Activated naive CD8-positive, alpha-beta T cell treated with anti-CD3 and anti-CD28 coated beads for 36 hours (primary cell): ENCODE measurements at places on chromosomes 7 and 10. TPM values are rescaled to one million over a fixed set of nuclear protein-coding genes. Genes with fewer than 3 reads are reported as not detected.

The VWDE gene
- 0.98 TPM for total RNA-seq

The EPDR1 gene
- total RNA-seq, result 2.6 TPM

DNA sequence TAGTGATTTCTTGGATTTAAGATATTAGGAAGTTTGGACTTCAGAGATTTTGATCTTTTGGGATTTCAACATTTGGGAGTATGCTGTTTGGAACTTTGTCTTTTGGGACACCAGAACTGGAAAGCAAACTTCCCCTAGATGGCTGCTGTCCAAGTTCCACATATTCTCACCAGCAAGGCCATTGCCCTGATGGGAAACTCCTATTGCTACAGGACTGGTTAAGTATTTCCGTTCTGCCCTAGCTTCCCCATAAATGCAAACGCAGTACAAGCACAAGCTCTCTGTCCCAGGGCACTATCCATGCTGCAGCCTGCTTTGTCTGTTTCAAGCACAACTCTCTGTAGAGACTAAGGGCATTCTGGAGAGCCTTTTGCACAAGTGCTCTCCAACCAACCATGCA, 79.3 kb upstream of the SLC25A13 start:
- no peaks in the 10 kb centered on the region for H3K4me1 ChIP-seq
- H3K36me3 ChIP-seq, result no peaks in the 10 kb centered on the region
- H3K27ac ChIP-seq, result no peak overlapping the region
- H3K4me3 ChIP-seq, result no peak overlapping the region

DNA sequence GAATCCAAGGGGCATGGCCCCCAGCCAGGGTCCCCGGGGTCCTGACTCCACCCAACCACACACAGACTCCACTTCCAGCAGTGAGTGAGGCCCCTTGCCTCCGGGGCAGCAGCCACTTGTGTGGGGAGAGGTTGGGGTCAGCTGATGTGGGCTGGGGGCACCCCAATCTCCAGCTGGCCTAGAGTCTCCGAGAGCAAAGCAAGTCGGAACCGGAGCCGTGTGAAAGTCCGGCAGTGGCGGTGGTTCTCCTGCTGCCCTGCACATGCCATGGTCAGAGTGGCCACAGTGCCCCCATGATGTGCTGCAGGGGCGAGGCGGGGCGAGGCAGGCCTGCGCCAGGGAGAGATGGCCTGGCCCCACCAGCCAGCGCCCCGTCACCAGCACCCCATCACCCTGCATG, 74.6 kb downstream of the PDGFA start:
- no peaks in the 10 kb centered on the region for H3K36me3 ChIP-seq
- peaks cover 2% of the 10 kb centered on the region for H3K4me1 ChIP-seq
- no peak overlapping the region for H3K27ac ChIP-seq

DNA sequence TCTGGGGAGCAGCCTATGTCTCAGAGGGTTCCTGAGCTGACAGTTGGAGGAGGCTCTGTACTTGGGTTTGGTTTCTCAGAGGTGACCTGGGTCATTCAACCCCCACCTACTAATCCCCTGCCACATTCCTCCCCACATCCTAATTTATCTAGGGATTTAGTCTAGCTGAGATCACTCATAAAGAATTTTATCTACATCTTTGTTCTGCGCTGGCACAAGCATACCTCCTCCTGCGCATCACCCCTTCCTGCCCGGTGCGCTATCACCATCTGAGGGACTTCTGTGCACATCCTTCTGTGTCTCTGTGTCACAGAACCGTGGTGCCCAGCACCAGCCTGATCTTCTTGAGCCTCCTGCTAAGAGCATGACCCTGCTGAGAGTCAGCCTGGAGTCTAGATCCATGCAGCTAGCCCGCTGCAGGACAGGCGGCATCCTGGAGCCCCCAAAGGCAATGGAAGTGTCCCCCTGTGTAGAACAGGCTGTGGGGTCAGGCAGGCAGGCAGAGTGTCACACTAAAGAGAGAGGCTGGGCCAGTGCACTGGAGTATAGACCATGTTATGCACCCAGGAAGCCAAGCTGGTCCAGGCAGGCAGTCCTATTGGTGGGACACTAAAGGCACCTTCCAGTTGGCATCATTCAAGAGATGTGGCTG, 63.6 kb downstream of the ARHGAP22 start:
- H3K4me1 ChIP-seq, result no peaks in the 10 kb centered on the region
- H3K4me3 ChIP-seq, result no peak overlapping the region
- H3K27ac ChIP-seq, result no peak overlapping the region
- H3K27me3 ChIP-seq, result no peaks in the 10 kb centered on the region
- DNase-seq, result no peak
- H3K36me3 ChIP-seq, result no peaks in the 10 kb centered on the region
